Adipocyte (in vitro differentiated cells): ENCODE measurements at places on chromosomes 13 and 19.
A peak's percentile ranks its signal among the peaks of the same experiment; 100 is the strongest.

DNA sequence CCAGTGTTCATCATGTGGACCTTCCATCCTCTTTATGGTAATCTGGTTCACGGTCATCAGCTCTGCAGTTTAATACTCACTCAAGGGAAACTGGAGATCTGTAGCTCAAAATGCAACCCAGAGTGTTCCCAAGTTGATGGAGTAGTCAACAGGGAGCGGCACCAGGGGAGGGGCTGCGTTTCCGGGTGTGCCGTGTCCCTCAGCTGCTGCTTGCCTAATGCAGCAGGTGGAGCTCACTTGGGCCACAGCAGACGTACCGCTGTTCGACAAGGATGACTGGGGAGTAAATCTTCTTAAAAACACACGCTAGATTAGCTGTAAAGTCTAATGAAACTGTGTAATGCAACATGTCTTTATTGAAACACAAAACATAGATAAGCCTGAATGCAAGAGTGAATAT is 81.1 kb downstream of the TNFSF13B start:
- DNase-seq: no peak

GRCh38 chr19:46020819-46021125 is 2.1 kb downstream of the PGLYRP1 start:
- DNase-seq: no peak

DNA sequence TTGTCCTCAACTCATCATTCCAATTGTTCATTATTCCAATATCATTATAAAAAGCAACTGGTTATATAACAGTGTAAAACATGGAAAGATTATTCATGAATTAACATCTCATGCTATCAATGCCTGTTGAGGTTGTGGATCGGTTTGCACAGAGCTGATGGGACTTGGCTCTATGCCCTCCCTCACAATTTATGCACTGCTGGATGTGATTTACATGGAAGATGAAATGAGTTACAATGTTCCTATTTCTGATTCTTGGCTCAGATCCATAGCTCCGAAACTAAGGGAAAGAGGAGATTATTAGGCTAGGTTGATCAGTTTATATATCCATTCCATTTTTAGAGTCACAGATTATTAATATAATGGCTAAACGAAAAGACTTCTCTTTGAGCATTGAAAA is 38.6 kb downstream of the SCEL start:
- DNase-seq: no peak

DNA sequence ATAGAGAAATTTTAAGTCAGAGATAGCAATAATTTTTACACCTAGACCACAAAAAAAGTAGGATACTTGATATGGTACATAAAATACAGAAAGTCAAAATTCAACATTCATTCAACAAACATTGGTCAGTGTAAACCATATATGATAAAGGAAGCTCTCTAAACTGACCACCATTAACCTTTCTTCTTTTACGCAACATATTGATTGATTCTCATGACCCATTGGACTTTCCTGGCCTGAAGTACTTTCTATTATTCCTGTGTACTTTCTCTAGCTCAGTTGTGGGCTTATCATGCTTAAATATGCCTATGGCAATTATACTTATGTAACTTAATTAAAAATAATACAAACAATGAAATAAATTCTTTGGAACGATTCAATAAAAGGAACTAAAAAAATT is 10.7 kb downstream of the PIBF1 start:
- no peak for DNase-seq

DNA sequence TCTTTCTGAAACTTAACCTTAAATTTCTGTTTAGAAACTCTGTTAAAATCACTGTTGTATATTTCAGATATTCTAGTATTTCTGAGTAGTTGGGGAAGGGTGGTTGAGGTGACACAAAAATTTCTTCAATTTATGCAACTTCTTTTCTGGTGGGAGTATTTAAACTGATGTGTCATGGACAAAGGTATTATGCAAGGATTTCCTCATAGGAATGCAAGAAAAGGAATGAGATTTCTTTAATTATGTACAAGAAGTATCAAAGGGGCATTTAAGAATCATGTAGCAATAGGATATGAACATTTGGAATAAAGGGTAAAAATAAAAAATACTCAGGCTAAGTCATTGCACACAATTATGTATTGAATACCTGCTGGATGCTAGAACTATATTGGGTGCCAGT is 575.8 kb upstream of the KLF12 start:
- DNase-seq: peak; percentile 79

DNA sequence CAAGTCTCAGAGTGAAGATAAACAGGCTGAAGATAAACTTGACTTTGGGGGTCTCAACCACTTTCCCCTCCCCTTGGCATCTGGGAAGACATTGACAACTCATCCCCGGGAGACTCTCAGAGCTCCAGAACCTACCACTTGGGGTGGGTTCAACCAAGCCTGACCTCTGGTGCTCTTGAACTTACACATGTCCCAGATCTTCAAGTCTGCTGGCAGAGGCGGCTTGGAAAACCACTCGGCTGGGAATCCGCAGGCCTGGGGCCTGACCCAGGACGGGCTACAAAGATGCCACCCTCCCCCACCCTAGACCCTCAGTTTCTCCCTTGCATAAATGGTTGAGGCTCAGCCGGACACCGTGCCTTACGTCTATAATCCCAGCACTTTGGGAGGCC is 512 bp downstream of the LRRC8E start:
- DNase-seq: no peak

- DNase-seq: no peak
Measured at GRCh38 chr19:10037367-10037766, 24.1 kb downstream of the RDH8 start.

DNA sequence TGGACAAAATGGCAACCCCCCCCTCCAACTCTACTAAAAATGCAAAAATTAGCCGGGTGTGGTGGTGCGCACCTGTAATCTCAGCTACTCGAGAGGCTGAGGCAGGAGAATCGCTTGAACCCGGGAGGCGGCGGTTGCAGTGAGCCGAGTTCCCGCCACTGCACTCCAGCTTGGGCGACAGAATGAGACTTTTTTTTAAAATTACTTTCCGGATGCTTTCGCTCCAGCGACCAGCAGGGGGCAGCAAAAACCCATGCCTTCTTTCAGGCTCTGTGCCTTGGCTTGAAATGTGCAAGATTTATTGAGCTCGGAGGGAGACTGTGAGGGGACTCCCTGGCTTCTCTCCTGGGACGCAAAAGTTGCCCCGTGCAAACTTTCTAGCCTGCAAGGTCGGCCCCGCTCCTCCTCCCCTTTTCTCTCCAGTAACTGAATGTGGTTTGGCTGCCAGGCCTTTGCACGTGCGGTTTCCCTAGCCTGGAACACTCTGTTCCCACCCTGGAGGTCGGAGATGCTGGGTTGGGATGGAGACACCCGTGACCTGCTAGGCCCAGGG is 61.4 kb upstream of the NFIC start:
- peak; percentile 86 for DNase-seq

DNA sequence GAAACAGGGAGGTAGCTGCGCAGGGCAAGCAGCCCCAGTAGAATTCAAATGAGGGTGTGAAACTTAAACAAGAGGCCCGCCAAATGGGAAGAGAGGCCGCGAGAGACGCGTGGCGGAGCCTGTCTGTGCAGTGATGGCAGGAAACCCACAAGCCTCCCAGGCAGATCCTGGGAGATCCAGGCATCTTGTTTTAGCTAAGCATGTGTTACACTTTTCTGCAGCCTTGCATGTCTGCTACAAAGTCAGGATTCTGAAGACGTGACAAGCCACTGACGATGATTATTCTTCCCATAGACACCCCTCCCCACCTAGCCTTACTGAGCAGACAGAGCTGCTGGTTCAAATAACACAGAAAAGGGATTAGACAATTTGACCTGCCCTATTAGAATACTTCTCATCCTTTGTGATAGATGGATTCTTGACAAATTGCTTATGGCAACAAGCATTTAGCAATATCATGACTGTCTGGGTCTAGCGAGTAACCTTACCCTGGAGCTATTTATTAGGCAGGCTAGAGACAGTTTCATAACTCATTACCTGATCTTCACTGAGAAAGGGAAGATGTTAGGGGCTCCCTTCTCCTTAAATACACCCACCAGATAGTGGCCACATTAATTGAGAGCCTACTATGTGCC is 185.2 kb upstream of the IRS2 start:
- DNase-seq: no peak

DNA sequence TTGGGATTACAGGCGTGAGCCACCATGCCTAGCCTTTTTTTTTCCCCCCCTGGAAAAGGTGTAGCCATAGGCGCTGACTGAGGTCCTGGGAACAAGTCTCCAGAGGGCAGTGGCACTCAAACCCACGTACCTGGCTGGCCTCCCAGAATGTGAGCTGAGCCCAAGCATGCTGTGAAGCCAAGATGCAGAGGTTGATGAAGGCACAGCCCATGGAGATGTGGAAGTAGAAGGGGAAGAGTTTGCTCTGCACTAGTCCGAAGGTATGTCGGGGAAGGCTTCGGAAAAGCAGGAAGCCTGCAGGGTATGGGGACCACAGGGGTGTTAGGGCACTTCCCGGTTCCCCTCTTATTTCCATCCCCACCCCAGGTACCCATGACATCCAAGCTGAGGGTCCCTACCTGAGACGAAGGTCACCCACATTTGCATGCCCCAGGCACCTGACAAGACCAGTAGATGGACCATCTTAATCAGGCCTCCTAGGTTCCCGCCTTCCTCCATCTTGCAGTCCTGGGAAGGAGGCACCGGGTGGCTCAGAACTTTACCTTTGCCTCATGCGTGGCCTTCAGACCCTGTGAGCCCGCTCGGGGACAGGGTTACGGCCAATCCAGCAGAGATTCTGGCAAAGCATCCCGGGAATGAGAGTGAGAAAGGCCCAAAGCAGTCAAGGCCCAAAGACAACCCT is 805 bp downstream of the TMEM205 start:
- DNase-seq: peak; percentile 11

DNA sequence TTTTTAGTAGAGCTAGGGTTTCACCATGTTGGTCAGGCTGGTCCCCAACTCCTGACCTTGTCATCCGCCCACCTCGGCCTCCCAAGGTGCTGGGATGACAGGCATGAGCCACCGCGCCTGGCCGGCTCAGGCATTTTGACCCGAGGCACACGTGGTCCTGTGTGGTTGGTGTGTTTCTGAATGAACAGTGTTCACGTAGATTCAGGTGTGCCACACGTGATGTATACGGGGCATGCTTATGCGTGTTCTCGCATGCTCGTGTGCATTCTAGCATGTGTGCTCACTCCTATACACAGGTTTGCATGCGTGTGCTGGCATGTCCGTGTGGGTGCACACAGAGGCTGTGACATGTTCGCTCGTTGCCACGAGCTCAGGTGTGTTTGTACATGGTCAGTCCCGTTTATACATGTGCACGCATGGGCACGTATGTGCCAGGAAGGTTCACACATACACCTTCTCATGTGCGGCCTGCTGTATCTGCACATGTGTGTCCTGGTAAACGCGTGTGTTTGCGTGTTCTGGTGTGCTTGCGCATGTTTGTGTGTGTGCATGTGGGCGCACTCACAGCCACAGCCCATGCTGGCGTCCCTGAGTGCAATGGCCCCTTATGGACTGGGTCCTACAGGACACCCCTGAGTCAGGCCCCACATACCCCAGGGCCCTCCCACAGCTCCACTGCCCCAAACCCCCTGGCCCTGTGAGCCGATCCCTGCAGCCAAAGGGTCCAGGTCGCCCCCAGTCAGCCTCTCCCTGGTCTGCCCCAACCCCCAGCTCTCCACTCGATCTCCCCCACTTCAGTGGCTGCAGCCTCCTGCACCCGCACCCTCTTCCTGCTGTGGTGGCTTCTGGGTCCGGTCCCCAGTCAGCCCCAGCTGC is 20.6 kb upstream of the TCF3 start:
- DNase-seq: no peak

GRCh38 chr13:79108914-79109643 is 297.0 kb downstream of the RBM26 start:
- no peak for DNase-seq

DNA sequence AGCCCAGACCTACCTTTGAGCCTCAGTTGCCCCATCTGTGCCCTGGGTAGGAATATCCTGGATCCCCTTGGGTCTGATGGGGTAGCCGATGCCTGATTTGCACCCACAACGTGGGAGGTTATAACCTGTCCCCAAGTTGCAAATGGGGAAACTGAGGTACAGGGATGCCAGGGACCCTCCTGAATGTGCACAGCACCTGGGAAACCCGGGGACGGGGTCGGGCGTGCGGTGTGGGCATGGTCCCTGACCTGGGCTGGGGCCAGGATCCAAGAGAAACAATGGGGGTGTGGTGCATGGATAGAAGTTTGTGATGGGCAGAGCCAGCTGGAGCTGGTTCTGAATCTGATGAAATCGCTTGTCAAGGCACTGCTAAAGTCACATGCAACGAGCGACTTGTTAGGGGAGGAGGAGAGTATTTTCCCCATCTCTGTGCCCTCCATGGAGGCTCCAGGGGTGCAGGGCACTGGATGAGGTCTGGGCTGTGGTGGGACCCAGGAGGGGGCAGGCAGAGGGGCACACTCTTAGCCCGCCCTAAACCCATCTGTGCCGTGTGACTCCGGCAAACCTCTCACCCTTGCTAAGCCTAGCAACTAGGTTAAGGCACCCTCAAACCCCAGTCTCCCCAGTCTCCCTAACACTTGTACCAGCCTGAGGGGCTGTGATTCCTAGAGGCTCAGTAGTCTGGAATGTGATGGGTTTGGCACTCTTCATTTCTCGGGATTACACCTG is 749 bp downstream of the GDF15 start:
- DNase-seq: peak; percentile 62

DNA sequence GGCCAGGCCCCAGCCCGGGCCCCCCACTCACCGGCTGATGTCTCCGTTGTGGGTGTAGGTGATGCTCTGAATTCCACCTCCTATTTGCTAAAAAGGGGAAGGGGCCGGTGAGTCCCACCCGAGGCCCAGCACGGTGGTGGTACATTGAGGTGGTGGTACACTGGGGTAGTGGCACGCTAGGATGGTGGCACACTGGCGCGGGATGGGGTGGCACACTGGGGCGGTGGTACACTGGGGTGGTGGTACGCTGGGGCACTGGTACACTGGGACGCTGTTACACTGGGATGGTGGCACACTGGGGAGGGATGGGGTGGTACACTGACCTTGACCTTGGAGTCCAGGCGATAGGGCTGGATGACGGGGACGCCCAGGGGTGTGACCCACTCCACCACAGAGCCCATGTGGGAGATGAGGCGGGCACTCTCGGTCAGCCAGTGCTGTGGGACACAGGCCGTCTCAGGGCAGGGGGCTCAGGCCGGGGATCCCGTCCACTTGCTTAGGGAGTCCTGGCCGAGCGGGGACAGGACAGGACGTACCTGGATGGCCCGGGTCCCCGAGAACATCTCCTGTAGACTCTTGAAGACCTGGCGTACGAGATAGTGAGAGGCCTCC is 14.6 kb downstream of the POLRMT start:
- DNase-seq: no peak

DNA sequence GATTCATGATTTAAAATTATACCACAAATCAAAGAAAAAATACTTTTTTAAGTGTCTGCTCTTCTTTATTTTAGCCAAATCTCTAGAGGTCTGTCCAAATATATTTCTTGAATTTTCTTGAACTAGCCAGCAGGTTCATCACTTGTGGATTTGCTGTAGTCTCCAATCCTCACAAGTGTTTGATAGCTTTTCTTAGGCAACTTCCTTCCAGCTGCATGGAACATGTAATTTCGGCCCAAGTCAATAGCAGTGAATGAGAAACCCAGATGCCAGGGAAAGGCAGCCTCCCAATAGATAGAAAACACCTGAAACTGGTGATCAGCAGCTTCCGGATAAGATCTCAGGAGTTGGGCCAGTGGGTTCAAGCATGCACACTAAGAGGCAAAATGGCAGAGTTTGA is 15.6 kb upstream of the RNASEH2B start:
- DNase-seq: no peak
